ENCODE measurements at places on chromosomes 2 and 18.

GRCh38 chr2:36366491-36367120 is 11.0 kb downstream of the CRIM1 start:
- peak; percentile 7 for DNase-seq

DNA sequence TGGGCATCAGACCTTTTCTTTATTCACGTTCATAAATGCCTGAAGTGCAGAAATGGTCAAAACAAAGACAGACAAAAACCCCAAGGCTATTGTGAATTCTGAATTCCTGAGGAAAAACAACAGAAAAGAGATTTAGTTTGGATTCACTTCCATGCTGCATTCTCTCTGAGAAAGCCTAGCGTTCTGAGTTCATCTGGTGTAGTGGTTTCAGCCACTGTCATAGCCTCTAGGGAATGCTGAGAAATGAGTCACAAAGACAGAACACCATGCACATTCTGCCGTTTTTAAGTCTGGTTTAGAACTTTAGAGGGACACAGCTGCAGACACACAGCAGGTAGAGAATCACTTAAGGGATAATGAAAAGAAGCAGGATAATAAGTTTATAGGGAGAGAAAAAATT is 93.8 kb downstream of the LRP1B start:
- no peak for DNase-seq

DNA sequence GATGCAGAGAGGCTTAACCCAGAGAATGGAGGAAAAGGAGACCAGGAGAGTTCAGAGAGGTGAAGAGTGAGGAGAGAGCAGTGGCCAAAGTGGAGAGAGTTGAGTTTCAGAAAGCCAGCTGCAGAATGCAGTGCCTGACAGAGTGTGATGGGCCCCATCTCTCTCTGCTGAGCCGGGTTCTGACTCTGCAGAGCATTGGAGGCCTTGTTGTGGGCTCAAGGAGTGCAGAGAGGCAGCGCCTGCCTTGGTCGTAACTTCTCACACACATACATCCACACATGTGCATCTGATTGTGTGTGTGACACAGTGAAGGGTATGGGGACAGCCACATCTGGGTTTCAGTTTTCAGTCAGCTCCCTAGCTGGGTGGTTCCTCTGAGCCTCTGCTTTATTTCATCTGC is 58.8 kb downstream of the AGAP1 start:
- no peak for DNase-seq

- DNase-seq, result no peak
Measured at GRCh38 chr18:78642296-78642951, 337.2 kb upstream of the SALL3 start.

DNA sequence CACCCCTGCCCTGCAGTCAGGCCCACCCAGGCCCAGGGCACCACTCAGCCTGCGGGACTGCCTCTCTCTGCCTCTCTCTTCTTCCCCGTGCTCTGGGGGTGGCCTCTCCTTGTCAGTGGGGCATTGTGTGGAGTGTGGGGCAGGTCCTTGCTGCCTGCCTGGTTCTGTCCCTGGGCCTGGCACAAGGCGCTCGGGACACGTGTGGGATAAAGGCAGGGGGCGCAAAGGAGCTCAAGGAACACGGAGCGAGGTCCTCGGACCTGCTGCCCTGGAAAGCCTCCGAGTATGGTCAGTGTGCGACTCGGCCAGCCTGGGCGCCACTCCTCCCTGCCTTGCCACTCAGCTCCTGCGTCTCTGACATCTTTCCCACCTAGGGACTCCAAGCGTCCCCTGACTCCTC is 262.2 kb downstream of the HDAC4 start:
- no peak for DNase-seq

DNA sequence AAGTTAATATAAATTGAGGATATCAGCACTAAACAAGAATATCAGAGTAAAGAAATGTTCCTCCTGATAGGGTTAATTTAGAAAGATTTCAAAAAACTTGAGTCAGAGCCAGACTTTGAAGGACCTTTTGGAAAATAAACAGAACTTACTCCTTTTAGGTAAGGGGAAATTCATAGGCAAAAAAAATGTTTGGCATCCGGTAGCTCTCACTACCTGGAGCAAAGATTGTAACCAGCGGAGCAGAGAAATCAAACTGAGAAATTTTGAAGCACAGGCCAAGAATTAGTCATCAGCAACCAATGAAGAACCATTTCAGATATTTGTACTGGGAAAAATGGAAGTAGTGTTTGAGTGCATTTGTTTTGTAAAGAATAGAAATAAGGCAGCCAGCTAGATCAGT is 113.0 kb downstream of the ICA1L start:
- DNase-seq, result no peak

- DNase-seq, result no peak
Measured at GRCh38 chr18:76497021-76497420, 2.0 kb upstream of the ZNF516 start.

- no peak for DNase-seq
Measured at GRCh38 chr18:37435996-37436395, 129.6 kb downstream of the CELF4 start.

- no peak for DNase-seq
Measured at GRCh38 chr18:35999925-36000324, 27.4 kb downstream of the RMP24 start.

DNA sequence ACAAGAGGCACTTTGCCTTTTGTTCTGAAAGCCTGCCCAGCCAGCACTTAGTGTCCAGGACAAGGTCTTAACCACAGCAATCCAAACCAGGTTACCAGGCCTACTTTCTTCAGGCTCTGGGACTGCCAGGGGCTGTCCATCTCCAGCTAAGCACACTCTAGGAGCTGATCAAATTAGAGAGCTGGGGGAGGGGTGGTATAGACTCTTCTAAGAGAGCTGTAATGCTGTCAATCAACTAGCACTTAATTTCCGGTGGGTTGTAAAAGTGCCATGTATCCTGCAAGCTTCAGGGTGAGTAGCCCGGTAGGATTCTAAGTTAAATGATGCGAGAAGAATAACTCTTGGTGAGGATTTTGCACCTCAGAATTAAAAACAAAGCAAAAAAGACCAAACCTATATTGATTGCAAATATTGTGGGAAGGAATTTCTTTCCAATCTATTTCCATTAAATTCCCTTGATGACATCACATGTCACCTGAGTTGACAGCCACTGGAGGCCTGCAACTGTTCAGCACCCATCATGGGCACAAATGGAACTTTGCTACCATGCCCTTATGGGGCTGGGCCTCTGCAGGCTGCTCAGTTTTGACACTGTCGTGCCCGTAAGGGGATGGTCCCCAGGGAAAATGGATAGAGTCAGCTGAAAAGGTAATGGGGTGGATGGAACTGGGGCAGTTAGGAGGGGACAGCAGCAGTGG is 8.7 kb upstream of the COX7A2L start:
- DNase-seq, result peak; percentile 24

GRCh38 chr18:76895498-76895897 is 73.1 kb downstream of the ZNF236 start:
- no peak for DNase-seq

GRCh38 chr2:147181351-147182029 is 663.3 kb upstream of the ACVR2A start:
- DNase-seq, result no peak

DNA sequence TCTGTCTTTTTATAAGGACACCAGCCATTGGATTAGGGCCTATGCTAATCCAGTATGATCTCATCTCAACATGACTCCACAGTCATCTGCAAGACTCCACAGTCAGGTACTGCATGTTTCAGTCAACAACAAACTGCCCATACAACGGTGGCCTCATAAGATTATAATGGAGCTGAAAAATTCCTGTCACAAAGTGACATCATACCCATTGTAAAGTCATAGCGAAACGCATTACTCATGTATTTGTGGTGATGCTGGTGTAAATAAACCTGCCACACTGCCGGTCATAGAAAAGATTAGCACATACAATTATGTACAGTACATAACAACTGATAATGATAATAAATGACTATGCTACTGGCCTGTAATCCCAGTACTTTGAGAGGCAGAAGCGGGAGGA is 102.2 kb downstream of the TEX51 start:
- no peak for DNase-seq

- no peak for DNase-seq
Measured at GRCh38 chr18:8942909-8943545, 159.5 kb upstream of the NDUFV2 start.

GRCh38 chr2:122145856-122146255 is 390.4 kb downstream of the TSN start:
- DNase-seq, result peak; percentile 47
